Stomach (tissue), 19 donors: ENCODE measurements at places on chromosomes 7 and 10.

GRCh38 chr7:48088559-48089045 is 463 bp upstream of the UPP1 start:
- peak; percentile 77 for DNase-seq

GRCh38 chr10:24438800-24439199 is 229.9 kb downstream of the KIAA1217 start:
- DNase-seq = no peak

GRCh38 chr10:78358982-78359381 is 325.3 kb downstream of the RPS24 start:
- no peak for DNase-seq

DNA sequence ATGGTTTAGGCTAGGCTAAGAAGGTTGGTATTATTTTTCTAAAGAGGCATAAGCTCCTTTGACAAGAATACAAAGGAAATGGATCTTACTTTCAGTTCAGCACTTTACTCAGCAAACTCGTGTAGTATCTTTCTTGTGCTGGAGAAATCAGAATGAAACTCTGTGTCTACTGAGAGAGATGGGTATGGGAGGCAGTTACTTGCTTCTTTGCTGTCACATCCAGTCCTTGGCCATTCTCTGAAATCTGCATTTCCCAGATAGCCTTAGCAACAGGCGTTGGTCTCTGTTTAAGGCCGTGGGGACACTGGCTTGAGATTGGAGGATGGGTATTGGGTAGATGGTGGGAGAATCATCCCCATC is 180.5 kb downstream of the NRP1 start:
- no peak for DNase-seq

- DNase-seq = no peak
These were observed 79.0 kb downstream of the CDCA7L start for GRCh38 chr7:21866731-21867130.

GRCh38 chr10:58341947-58342346 is 7.1 kb downstream of the UBE2D1 start:
- DNase-seq = no peak

- DNase-seq = peak; percentile 72
These were observed 43.4 kb downstream of the PPIF start for GRCh38 chr10:79390551-79391229.

- no peak for DNase-seq
These were observed 26.7 kb upstream of the SLF2 start for GRCh38 chr10:100886091-100886490.

DNA sequence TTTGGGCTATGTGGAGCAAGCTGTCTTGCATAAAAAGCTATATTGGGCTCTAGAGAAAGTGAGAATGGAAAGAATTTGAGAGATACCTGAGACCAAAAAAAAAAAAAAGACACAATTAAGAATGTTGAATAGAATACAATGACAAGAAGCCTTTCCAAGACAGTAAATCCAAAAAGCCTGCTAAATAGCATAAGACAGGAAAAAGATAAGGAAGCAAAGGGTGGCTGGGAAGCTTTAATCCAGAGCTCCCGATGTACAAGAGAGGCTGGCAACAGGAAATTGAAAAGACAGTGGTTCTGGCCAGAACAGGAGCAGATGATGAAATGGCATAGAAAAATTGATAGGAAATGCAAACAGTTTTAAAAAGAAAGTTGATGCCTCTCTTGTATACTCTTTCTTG is 174.9 kb downstream of the CACNA2D1 start:
- no peak for DNase-seq

DNA sequence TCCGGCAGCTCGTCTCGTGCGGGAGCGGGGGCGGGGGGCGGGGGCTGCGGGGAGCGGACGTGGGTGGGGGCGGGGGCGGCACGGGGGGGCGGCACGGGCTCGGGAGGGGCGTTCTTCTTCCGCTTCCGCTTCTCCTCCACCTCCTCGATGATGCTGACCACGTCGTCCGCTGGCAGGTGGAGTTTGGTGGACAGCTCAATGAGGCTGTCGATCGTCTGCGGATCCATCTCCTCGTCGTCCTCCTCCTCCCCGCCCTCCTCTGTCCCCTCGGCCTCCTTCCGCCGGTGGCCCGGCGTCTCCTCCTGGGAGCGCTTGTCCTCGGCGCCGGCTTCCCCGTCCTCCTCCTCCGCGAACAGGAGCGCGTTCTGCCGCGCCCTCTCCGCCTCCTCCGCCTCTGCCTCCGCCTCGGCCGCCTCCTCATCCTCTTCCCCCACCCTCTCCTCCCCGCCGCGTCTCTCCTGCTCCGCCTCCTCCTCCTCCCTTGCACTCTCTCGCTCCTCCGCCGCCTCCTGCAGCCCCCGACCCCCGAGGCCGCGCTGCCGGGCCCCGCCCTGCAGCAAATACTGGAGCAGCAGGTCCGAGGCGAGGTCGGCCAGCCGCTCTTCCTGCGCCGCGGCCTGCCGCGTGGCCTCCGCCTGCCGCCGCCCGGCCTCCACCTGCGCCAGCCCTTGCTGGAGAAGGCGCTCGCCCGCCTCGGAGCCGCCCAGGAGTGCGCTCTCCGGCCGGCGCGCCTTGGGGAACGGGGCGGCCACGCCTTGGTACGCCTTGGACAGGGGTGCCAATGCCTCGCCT is 1.9 kb downstream of the VGF start:
- DNase-seq = no peak

- no peak for DNase-seq
These were observed 34.3 kb downstream of the TET1 start for GRCh38 chr10:68594405-68594804.

GRCh38 chr10:111766464-111766863 is 417.1 kb downstream of the GPAM start:
- no peak for DNase-seq

DNA sequence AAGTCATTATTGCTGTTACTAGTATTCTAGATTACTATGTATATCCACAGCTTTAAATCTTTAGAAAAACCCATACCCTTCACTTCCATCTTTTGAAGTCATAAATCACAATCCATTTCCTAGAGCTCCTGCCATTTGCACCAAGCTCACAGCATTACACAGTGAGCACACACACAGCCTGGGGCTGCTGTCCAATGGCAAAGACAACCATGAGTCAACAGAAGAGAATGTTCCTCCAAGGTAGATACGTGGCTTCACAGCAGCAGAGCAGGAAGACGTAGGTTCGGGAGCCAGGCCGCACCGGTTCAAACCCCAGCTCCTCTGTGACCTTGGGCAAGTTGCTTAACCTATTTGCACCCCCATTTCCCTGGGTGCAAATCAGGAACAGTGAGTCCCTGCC is 234.6 kb downstream of the DIP2C start:
- DNase-seq = peak; percentile 49

DNA sequence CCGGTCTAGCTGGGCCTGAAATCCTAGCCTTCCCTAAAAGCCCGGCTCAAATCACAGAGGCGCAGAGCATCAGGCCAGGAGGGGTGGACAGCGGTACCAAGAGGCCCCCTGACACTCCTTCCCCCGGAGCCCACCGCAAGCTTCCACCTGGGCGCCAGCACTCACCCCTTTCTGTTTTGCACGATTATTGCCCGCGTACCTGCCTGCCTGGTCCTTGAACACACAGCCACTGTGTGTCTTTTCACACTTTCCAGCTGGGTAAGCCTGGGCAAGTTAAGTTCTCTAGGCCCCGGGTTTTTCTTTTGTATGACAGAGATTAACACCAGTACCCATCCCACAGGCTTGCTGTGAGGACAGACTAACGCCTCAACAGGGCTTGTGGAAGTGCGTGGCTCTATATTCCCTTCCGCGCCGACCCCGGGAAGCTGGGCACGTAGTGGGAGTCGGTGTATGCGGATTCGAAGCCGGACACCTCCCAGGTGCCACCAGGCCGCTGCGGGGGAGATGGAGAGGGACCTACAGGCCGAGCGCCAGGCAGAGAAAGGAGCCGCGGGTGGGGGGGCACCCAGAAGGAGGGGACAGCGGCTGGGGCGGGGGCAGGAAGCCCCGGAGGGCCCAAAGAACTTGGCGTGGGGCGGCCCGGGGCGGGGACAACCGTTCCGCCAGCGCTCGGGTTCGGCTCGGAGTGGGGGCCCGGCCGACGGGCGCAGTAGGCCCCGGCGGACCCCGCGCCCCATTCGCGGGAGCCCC is 792 bp downstream of the ZNF746 start:
- DNase-seq = peak; percentile 76

DNA sequence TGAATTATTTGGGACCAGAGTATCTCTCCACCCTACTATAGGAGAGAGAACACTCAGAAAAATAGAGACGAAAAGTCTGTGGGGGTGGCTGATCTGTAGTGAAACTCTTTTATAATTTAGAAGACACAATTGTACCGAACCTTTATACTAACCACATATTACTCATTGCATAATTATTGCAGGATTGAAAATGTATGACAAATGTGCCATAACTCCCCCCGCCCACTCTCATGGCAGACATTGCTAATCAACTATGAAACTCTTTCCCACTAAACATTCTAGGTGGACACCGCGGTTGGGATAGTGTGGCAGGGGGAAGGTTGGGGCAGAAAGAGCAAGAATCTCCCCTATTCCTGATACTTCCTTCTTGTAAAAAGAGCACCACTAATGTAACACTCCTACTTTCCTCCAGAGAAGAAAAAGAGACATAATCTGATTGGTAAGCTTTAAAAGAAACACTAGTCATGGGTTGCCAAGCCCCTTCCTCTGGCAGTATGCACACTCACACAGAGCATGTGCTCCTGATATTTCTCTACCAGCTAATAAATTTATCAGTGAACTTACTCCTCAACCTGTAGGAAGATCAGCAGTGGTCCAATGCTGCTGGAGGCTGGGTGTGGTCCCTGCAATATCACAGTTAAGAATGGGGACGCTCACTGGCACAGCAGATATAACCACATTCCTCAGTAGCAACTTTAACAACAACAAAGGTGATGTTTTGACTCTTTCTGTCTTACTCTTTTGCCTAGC is 18.7 kb upstream of the ARID5B start:
- no peak for DNase-seq

GRCh38 chr10:78775891-78776290 is 292.9 kb upstream of the ZMIZ1 start:
- DNase-seq = no peak

DNA sequence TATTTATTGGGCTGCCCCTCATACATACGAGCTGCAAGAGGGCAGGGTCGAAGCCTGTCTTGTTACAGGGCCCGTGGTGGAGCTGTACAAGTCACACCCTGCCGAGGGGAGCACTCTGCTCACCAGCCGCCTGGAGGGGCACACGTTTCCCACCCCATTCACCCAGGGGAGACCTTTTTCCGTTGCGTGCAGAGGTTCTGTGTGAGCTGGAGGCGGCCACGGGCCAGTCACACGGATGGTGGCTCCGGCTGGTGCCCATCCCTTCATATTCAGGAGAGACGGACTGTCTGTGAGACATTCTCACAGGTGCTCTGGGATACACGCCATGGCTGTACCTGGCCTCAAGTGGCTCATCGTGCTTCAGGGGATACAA is 47.9 kb upstream of the FAM20C start:
- no peak for DNase-seq

- no peak for DNase-seq
These were observed 29.0 kb upstream of the ADAM12 start for GRCh38 chr10:126417220-126417825.

DNA sequence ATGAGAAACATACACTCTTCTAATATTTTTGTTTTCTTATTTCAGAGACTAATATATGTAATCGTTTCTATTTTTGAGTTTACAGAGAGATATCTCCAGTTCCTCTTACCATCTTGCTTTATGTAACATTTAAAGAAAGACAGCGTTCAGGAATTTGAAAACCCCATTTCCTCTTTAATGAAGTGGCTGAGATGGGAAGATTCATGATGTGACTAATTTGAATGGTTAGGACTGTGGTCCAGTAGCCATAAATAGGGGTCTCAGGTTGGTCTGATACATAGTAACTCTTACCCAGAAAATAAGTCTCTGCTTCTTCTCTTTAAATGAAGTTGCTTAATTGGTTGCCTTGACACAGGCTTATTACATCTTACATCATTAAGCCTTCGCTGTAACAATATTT is 6.9 kb downstream of the KMT2E start:
- DNase-seq = no peak

DNA sequence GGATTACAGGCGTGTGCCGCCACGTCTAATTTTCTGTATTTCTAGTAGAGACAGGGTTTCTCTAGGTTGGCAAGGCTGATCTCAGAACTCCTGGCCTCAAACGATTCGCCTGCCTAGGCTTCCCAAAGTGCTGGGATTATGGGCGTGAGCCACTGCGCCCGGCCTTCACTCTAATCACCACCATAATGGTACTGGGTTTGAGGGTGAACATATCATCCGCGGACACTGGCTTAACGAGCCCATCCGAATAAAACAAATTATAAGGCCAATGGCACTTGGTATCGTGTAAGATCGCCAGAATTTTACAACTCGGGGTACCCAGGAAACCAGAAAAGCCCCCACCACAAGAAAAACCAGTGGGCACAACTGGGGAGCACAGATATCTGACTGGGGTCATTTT is 580 bp downstream of the FAM200A start:
- no peak for DNase-seq

DNA sequence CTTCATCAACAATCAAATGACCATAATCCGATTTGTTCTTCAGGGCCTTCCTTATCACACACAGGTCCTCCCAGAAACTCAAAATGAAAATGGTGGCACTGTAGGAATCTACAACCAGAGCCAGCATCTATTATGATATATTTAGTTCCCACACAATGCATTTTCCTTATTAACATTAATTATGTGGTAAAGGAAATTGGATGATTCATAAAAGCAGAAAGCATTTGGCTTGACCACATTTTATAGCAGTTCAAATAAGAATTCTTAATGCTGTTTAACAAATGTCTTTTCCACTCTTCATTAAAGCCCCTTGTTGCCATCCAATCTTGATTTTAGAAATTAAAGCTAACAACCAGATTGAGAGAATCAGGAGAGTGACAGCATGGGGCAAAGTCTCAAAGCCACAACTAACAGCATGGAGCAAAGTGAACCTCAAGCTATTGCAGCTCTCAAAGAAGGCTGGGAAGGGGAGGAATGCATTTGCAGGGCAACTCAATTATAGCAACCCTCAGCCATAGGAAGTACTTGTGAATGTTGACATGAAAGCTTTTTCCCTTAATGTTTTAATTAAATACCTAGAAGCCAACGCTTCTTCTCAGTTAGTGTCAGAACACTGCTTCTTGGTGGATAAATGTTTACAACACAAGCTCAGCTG is 549.1 kb downstream of the NXPH1 start:
- DNase-seq = no peak

- no peak for DNase-seq
These were observed 129.3 kb downstream of the MYOF start for GRCh38 chr10:93352638-93353383.

GRCh38 chr10:13475124-13475523 is 53.7 kb downstream of the BEND7 start:
- no peak for DNase-seq

DNA sequence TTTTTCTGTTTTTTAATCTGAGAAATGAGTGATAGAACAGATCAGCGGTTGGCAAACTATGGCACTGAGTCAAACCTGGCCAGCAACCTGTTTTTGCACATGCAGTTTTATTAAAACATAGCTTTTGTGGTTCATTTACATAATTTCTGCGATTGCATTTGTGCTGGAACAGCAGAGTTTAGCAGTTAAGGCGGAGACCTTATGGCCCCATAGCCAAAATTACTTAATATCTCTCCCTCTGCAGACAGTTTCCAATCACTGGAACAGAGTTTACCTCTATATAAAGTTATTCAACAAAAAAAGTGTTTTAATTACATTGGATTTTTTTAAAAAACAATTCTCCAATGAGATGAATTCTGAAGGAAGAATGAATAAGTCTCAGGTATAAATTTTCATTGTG is 212.1 kb downstream of the DGKB start:
- no peak for DNase-seq

GRCh38 chr10:31304291-31304970 is 14.6 kb upstream of the ZEB1 start:
- DNase-seq = no peak

- DNase-seq = no peak
These were observed 1.6 kb upstream of the RAMP3 start for GRCh38 chr7:45155941-45156340.

- peak; percentile 32 for DNase-seq
These were observed 24.1 kb downstream of the PDSS1 start for GRCh38 chr10:26721561-26721960.
